CD8-positive, alpha-beta memory T cell (primary cell): ENCODE measurements at places on chromosomes 11 and 22. TPM values are rescaled to one million over a fixed set of nuclear protein-coding genes. Genes with fewer than 3 reads are reported as not detected.

GRCh38 chr11:92848578-92848977 lies 120.9 kb upstream of the MTNR1B start:
- H3K4me1 ChIP-seq: no peaks in the 10 kb centered on the region
- no peak overlapping the region for H3K27ac ChIP-seq
- no peak overlapping the region for H3K4me3 ChIP-seq
- no peaks in the 10 kb centered on the region for H3K27me3 ChIP-seq

DNA sequence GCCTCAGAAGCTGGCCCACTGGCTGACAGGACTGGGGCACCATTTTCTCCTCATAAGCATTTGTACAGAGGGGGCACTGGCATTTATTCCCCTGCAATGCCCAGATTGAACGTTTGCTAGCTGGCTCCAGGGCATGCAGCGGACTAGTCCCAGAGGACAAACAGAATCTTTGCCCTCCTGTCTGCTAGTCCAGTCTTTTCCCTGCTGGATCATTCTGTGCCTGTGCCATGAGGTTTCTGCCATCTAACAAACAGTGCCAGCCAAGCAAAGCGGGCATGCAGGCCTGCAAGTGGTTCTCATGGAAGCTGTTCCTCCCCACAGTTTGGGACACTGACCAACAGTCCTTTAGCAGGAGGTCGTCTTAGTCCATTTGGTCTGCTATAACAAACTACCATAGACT lies 53.4 kb downstream of the KCNJ1 start:
- H3K27me3 ChIP-seq: no peaks in the 10 kb centered on the region
- H3K4me1 ChIP-seq: no peaks in the 10 kb centered on the region
- H3K4me3 ChIP-seq: no peak overlapping the region
- no peak overlapping the region for H3K27ac ChIP-seq
- H3K36me3 ChIP-seq: peaks cover 26% of the 10 kb centered on the region

DNA sequence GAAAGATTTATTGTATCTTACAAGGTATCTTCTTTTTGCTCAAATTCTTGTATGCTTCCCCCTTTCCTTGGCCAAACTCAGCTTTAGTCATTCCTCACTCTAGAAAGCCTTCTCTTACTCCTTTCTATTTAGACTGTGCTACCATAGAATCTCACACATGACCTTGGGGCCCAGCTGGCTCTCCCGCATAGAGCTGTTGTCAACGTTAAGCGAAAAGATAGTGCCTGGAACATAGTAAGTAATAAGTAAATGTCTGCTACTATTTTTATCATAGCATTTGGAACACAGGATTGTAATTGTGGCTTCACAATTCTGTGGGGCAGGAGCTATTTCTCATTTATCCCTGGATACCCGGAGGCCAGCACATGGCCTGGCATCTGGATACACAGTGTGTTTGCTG lies 38.9 kb upstream of the OR4B1 start:
- no peak overlapping the region for H3K4me3 ChIP-seq
- H3K27ac ChIP-seq: no peak overlapping the region
- no peaks in the 10 kb centered on the region for H3K4me1 ChIP-seq
- no peaks in the 10 kb centered on the region for H3K36me3 ChIP-seq

DNA sequence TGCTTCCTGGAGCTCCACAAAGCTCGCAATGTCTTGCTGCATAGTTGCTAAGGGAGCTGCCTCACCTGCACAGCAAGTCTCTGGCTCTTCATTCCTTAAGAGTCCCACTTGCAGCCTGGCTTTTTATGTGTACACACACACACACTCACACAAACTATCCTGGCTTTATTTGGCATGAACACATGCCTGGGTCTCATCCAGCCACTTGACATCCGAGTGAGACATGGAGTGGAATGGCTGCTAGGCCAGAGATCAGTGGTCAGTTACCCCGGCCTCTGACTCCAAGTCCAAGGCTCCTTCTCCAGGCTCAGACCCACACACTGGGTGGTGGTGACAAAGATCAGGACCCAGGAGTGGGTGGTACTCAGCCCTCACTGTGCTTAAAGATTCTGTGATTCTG lies 37.9 kb upstream of the CLTCL1 start:
- H3K36me3 ChIP-seq: peaks cover 32% of the 10 kb centered on the region
- no peak overlapping the region for H3K27ac ChIP-seq
- no peak overlapping the region for H3K4me3 ChIP-seq
- no peak for DNase-seq
- no peaks in the 10 kb centered on the region for H3K27me3 ChIP-seq
- H3K4me1 ChIP-seq: no peaks in the 10 kb centered on the region

GRCh38 chr11:71330996-71331395 lies 78.6 kb upstream of the SHANK2 start:
- H3K27ac ChIP-seq: no peak overlapping the region
- DNase-seq: no peak
- H3K27me3 ChIP-seq: no peaks in the 10 kb centered on the region
- no peaks in the 10 kb centered on the region for H3K4me1 ChIP-seq
- H3K36me3 ChIP-seq: no peaks in the 10 kb centered on the region

DNA sequence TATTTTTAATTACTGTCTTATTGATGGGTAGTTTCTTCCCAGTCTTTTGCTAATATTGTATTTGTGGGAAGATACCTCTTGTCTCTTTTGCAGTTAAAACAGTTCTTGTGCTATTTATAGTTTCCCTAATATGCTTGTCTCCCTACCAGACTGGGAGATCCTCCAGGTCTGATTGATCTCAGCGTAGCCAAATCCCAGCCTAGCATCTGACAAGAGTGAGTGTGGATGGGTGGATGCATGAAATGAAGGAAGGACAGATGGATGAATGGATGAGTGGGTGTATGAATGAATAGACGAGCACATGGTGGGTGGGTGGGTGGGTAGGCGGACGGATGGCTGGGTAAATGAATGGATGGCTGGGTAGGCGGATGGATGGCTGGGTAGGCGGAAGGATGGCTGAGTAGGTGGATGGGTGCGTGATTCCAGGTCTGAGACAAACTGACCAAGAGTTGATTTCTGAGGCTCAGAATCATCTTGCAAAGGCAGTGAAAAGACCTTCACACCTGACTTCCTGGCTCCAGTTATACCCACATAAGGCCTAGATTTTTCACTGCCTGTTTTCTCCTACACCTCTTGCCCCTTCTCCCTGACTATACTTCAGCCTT lies 11.4 kb downstream of the DNAJB13 start:
- H3K27me3 ChIP-seq: no peaks in the 10 kb centered on the region
- no peak overlapping the region for H3K27ac ChIP-seq
- no peaks in the 10 kb centered on the region for H3K36me3 ChIP-seq
- H3K4me3 ChIP-seq: no peak overlapping the region

DNA sequence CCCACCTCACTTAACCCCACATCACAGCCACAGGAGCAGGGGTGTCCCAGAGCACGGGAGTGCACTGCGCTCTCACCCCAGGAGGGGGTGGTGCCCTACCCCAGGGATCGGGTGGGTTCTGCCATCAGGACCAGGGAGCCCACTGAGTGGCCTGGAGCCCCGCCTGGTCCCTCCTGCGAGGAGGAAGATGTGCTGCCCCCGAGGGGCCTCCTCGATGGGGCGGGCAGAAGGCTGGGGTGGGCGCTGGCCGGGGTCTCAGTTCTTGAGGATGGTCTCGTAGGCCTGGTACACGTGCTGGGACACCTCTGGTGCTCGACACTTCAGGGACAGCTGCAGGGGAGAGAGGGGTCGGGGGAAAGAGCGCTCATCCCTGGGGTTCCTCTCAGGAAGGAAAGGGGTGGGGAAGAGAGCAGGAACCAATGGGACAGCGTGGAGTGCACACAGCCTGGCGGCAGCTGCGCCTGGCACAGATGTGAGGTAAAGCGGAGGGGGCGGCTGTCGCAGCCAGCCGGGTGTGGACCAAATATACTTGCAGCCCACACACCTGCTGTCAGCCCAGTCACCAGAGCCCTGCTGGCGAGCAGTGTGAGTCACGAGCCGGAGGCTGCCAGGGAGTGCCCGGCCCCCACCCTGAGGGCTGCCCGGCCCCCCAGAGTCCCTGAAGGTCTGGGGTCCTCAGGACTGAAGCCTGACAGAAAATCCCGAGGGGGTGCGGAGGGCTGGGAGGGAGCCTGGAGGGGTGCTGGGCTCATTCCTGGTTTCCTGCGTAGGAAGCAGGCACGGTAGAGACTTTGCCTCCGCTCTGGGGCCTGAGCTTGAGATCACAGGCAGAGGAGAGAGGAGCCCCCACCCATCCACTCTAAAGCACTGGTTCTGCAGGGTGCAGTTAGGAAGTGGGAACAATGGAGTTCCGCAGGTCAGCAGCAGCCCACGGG lies 13.3 kb upstream of the RASL10A start:
- H3K4me1 ChIP-seq: no peaks in the 10 kb centered on the region
- H3K4me3 ChIP-seq: no peak overlapping the region
- H3K36me3 ChIP-seq: no peaks in the 10 kb centered on the region
- H3K27ac ChIP-seq: no peak overlapping the region
- no peaks in the 10 kb centered on the region for H3K27me3 ChIP-seq

DNA sequence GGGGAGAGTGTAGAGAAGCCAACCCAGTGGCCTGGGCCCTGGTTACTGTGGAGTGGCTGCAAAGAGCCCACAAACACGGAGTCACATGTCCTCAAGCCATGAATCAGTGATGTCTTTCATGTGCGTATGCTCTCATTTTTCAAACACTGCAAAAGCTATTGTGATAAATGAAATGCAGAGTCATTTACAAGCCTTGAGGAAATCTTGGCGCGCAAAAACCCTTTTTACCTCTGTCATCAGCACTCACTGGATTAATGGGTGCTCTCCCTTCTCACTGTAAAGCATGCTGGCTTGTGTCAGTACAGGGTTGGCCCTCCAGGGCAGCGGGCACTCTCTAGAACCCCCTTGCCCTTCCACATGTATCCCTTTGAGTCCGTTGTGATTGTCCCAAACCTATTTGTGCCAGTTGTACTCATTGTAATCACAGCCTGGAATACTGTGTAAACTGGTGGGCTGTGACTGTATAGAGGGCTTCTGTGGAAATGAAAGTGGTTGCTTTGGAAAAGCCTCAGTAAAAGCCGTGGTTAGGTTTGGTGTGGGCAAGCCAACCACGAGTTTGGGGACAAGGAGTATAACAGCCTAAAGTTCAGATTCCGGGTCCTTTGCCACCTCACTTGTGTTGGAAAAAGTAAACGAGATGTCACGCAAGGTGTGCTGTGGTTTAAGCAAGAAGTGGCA lies 10.4 kb downstream of the GNAZ start:
- H3K4me3 ChIP-seq: no peak overlapping the region
- DNase-seq: no peak
- H3K4me1 ChIP-seq: no peaks in the 10 kb centered on the region
- no peak overlapping the region for H3K27ac ChIP-seq
- H3K36me3 ChIP-seq: no peaks in the 10 kb centered on the region
- peaks cover 3% of the 10 kb centered on the region for H3K27me3 ChIP-seq

- no peaks in the 10 kb centered on the region for H3K4me1 ChIP-seq
- no peaks in the 10 kb centered on the region for H3K27me3 ChIP-seq
- no peaks in the 10 kb centered on the region for H3K36me3 ChIP-seq
- no peak overlapping the region for H3K4me3 ChIP-seq
Measured at GRCh38 chr22:41028841-41029240, 63.6 kb upstream of the EP300 start.

DNA sequence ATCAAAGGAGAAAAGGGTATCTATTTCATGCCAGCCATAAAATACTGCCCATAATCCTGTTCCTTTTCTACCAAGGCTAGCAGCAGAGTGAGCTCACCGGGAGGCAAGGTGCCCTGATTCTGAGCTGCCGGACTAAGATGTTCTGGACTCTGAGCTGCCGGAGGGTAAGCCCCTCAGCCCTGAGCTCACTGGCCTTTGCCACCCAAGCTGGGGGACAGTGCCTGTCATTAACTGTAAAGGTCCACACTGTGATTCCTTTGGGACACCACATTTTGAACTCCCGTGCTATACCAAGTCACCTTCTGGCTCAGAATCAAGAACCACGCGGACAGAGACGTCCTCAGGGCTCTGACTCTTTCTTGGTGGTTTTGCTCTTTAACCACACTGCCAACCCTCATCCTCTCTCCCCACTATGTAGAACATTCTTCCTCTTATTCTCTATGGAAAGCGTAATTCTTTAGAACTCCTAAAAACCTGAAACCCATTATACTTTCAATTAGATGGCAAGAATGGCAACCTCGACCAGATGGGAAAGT lies 88.4 kb upstream of the BID start:
- no peaks in the 10 kb centered on the region for H3K4me1 ChIP-seq
- H3K27me3 ChIP-seq: no peaks in the 10 kb centered on the region
- DNase-seq: no peak
- H3K36me3 ChIP-seq: no peaks in the 10 kb centered on the region
- no peak overlapping the region for H3K4me3 ChIP-seq

DNA sequence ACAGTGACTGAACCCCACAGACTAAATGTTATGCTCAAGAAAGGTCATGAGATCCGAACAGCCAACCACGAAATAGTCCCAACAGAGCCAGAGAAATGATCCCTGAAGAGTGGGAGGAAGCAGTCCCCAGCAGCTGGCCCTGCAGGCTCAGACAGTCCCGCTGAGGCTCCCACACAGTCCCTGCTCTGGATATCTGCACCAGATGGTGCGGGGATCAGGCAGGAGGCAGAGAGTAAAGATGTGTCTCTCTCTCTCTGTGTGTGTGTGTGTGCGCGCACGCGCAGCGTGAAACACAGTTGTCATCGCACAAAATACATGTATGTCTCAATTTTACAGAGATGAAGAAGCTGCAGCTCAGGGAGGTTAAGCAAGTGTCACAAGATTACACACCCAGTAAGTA lies 27.9 kb downstream of the GUCY1A2 start:
- DNase-seq: no peak
- H3K36me3 ChIP-seq: no peaks in the 10 kb centered on the region
- H3K27ac ChIP-seq: no peak overlapping the region
- no peaks in the 10 kb centered on the region for H3K4me1 ChIP-seq
- no peaks in the 10 kb centered on the region for H3K27me3 ChIP-seq
- no peak overlapping the region for H3K4me3 ChIP-seq

DNA sequence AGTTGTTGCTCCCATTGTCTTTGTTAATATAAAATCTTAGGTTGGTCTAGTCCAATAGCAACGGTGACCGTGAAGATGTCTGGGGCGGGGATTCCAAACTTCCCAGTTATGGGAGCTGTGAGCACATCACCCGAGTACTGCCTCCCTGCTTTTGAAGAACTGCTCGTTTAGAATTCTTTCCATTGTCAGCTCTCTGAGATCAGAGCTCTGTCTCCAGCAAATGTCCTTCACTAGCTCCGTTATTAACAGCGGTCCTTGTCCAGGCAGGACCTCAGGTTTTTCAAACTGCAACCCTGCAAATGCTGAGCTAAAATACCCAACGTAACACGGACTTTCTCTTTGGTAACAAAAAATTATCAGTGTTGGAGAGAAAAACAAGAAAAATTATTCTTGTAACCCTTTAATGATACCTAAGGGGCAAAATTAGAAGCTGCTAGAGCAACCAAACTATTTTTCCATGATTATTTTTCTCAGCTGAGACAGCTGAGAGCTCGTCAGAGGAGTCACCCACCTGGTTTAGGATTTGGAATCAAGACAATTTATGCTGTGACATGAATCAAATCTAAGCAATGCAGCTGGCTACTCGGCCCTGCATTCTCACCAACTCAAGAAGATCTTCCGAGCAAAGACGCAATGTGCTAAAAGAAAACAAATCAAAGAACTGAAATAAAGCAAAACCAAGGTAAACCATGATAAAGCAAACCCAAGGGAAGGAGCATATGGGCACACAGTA lies 15.1 kb upstream of the EFCAB6 start:
- H3K36me3 ChIP-seq: no peaks in the 10 kb centered on the region
- no peaks in the 10 kb centered on the region for H3K4me1 ChIP-seq
- no peaks in the 10 kb centered on the region for H3K27me3 ChIP-seq
- no peak overlapping the region for H3K27ac ChIP-seq
- H3K4me3 ChIP-seq: no peak overlapping the region

Gene OR4A16
- not detected for total RNA-seq
